Choroid plexus epithelial cell (primary cell): ENCODE measurements at places on chromosomes 13 and 19.
A peak's percentile ranks its signal among the peaks of the same experiment; 100 is the strongest.

- DNase-seq: peak; percentile 56
Observed at GRCh38 chr13:40682449-40683240, 16.2 kb upstream of the FOXO1 start.

GRCh38 chr19:46287585-46287984 lies 9.3 kb upstream of the HIF3A start:
- DNase-seq: peak; percentile 35

GRCh38 chr13:40438999-40439797 lies 227.2 kb downstream of the FOXO1 start:
- DNase-seq: peak; percentile 69

DNA sequence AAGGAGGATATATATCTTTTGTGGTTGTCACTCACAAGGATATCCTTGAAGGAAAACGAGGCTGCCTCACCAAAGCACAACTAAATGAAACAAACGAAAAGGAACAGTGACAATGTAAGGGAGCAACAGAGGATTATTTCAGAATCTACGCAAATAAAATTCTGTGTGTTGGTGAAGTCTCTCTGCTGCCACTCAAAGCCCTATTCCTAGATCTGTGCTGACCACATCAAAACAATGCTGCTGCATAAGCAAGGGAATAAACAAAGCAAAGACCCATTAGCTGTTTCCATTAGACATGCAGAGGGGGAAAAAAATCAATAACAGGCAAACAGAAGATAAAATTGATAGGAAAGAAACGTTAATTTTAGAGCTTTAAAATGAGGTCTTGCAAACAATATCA lies 204.4 kb downstream of the MZT1 start:
- no peak for DNase-seq

DNA sequence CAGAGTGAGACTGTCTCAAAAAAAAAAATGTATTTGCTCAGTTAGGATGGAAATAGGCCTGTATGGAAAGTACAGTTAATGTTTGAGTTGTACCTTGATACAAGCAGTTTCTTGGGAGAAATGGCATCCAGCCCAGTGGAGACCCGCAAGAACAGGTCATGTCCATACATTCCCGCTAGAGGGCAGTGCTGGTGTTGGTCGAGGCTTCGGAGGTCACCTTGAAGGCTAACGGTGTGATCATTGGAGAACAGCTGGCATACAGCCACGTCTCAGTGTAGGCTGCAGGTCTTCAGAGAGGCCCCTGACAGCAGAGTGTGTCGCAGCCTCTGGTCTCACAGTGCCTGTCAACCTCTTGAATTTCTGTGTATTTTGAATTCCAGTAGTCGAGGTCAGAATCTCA lies 7.5 kb downstream of the ZNF610 start:
- peak; percentile 57 for DNase-seq

- no peak for DNase-seq
Observed at GRCh38 chr13:21344662-21345176, 114.4 kb downstream of the ZDHHC20 start.

DNA sequence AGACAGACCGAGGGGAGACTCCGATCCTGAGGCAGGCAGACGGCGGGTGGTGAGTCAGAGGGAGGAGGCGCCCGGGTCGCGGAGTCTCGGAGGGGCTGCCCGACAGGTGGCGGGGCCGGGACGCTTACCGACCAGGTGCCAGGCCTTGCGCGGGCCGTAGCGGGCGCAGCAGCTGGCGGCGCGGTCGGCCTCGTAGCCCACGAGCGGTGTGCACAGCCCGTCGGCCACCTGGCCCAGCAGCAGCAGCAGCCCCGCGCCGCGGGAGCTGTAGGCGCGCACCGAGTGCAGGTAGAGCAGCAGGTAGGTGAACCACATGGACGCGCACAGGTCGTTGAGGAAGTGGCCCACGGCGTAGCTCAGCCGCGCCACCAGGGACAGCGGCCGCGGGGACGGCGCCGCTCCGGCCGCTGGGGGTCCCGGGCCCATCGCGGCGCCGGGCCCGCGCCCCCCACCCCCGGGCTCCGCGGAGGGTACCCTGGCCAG lies 367 bp downstream of the MFSD12 start:
- peak; percentile 47 for DNase-seq

DNA sequence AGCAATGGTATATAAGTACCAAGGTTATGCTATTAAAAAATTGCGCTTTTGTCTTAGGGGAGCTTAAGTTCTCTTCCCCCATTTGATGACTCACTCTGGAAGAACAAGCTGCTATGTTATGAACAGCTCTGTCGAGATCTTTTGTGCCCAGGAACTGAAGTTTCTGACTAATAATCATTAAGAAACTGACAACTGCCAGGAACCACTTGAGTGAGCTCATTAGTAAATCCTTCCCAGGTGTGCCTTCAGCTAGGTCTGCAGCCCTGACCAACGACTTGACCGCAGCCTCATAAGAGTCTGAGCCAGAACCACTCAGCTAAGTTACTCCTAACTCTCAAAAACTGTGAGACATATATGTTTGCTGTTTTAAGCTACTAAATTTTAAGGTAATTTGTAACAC lies 147.8 kb downstream of the SLITRK6 start:
- DNase-seq: peak; percentile 8

DNA sequence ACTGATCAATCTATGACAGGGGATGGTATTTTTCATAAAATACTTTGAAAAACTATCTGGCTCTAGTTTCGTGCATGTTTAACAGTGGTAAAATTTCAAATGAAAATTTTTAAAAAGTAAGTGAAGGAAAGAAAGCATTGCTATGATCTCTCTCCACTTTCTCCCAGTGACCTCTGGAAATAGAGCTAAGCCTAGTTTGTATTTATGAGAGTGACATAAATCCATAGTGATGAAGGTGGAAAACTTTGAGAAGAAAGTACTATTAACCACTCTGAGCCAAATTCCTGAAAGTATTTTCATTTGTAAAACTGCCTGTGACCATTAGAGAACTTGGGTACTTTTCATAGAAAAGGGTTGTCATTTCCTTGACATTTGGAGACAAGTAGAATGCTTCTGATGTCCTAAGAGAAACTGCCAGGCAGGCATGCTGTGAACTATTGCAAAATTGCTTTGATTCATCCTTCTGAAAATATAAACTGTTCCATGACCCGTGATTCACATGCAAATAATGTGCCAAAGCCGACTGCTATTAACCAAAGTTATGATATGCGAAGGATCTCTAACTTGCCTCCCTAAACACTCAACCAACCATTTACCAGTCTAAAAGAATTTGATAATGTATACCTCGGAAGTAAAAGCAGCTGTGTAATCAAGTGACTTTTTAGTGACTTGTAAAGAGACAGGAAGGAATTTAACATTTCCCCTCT lies 133.2 kb downstream of the VWA8 start:
- DNase-seq: peak; percentile 97

- DNase-seq: no peak
Observed at GRCh38 chr19:40410030-40410389, 3.2 kb downstream of the PRX start.
